ENCODE measurements at places on chromosomes 16 and 17.

GRCh38 chr17:794876-795275 lies 12.7 kb downstream of the MRM3 start:
- peak; percentile 28 for DNase-seq

DNA sequence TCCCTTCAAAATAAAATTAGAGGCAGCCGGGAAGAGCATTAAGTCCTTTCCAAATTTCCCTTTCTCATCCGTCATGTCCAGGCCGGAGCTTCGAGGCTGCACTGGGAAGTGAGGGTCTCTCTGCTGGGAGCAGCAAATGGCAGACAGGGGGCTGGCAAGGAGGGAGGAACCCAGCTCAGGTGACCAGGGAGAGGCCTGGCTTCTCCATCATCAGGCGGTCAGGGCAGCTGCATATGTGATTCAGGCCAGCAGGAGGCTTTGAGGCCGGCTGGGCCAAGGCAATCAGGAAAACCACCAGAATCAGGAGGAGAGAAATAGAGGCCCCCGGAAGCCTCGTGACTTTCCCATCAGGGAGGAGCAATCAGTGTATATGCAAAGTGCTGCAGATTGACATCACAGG lies 85.0 kb upstream of the RPL38 start:
- no peak for DNase-seq

GRCh38 chr17:43597624-43598356 lies 51.6 kb upstream of the ETV4 start:
- no peak for DNase-seq

- no peak for DNase-seq
Observed at GRCh38 chr17:3544365-3544764, 13.2 kb downstream of the TRPV3 start.

- DNase-seq, result no peak
Observed at GRCh38 chr16:4264546-4264945, 8.3 kb downstream of the TFAP4 start.

- DNase-seq, result peak; percentile 80
Observed at GRCh38 chr17:1186923-1187771, 7.4 kb upstream of the ABR start.

DNA sequence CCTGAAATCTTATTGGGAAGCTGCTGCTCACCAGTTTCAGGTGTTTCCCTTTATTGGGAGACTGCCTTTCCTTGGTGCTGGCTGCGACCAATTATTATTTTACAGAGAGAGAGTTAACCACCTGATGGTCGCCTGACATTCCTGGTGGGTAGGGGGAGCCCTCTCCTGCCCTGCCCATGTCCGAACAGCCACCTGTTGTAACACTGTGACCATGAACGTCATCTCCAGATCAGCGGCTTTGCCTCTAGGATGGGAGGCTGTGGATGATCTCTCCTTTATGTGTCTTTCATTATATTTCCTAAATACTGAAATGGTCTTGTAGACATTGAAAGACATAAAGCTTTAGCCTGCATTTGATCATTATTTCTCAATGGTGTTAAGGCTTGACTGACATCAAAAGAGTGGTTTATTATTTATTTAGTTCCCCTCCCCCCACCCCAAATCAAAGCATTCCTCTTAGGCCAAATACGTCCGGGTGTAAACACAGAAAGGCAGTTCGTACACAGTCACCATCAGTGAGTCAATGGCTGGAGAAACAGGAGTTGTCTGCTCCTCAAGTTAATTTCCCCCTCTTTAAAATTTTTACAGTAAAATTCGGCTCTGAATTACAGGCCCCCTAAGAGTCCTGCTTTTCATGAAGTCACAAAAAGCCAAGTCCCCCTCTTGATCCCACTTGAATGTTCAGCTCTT lies 57.8 kb upstream of the CACNG5 start:
- DNase-seq, result no peak

DNA sequence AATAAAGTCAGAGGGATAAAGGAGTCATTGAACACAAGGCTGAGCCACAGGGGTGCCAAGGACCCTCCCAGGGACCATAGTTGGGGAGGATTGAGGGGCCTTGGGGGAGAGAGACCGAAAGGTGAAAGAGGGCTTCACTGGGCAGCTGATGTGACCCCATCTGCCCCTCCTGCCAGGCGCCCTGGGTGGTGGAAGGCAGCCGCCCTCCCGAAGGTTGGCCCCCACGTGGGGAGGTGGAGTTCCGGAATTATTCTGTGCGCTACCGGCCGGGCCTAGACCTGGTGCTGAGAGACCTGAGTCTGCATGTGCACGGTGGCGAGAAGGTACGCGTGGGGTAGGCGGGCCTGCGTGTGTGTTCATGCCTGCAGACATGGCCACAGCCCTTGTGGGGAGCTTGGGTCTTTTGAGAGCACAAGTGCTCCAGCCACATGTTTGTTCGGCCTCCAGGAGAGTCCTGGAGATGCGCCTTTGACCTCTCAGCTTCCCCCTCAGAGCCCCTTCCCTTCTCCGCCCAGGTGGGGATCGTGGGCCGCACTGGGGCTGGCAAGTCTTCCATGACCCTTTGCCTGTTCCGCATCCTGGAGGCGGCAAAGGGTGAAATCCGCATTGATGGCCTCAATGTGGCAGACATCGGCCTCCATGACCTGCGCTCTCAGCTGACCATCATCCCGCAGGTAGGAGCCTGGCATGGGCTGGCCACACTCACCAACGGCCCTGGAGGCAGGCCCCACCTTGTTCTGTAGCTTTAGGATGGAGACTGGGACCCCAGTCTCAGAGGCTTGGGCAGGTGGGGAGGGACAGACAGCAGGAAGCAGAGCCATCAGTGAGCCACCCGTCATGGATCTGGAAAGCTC lies 24.1 kb downstream of the ANKRD40 start:
- no peak for DNase-seq

DNA sequence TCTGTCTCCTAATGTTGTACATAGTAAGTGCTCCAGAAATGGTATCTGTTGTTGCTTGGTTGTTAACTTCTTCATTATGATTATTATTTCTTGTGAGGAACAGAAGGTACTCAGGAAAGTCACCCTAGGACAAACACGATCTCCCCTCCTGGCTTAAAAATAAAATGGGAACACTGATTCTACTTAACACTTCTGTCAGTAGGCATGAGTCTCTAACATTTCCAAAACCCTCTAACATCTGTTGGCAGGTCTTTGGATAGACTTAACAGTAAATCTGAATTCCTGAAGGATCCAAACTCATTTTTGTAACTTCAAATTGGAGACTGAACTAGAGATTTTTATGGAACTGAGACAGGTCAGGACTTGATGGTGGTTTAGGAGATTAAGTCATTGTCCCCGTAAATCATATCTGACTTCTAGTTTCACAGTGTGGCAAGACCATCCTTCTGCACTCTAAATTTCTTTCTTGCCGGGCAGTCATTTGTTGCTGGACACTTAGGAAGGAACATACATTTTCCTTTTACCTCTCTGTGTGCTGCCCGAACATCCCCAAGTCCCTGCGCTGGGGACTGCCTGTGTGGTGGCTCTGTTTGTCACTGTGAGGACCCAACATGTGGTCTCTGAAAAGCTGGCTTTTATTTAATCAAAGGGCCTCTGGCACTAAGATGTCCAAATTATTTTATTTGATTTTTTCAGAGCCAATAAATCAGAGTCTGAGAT lies 149.9 kb downstream of the NPIPB5 start:
- no peak for DNase-seq

DNA sequence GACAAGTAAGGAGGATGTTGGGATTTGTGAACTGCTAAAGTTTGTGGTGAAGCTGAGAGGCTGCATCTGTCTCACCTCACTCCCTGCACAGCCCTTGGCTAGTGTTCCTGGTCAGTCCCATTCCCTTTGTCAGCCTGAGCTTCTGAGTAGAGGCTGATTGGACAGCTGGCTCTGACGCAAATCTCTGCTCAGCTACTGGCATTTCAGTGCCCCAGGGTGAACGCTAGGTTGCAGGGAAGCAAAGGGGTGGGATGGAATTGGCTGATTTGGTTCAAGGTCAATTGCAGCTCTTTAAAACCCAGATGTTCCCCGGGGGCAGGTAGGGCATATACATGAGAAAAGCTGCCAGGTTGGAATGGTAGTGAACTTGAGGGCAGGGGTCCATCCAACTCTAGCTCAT lies 23.1 kb upstream of the CNOT1 start:
- DNase-seq, result no peak

GRCh38 chr16:49158029-49158642 lies 123.5 kb downstream of the CBLN1 start:
- no peak for DNase-seq

- no peak for DNase-seq
Observed at GRCh38 chr17:82937411-82938371, 97.9 kb upstream of the ZNF750 start.

DNA sequence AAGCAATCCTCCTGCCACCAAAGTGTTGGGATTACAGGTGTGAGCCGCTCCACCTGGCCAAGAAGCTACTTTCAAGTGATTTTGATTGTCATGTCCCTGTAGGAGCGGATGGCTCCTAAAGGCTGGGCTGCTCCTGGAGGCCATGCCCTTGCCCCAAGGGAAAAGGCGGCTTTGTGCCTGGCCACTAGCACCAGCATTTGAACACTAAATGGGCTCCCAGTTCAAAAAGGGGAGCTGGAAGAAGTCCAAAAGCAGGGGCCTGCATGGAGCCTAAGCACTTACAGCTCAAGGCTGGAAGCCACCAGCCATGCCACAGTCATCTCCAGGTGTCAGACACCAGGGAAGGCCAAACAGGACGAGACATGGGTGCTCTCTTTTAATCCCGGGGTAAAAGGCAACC lies 26.8 kb downstream of the SPHK1 start:
- DNase-seq, result no peak

GRCh38 chr16:89290887-89291286 lies 73.4 kb downstream of the ZNF778 start:
- DNase-seq, result no peak

GRCh38 chr16:57409870-57410587 lies 5.5 kb downstream of the CCL17 start:
- DNase-seq, result no peak

- no peak for DNase-seq
Observed at GRCh38 chr16:47392081-47392480, 68.8 kb downstream of the ITFG1 start.

GRCh38 chr16:30748634-30749445 lies 615 bp downstream of the PHKG2 start:
- peak; percentile 16 for DNase-seq
